ENCODE measurements at places on chromosomes 4 and X.

GRCh38 chr4:165921546-165921945, 48.5 kb downstream of the TLL1 start:
- DNase-seq: no peak

DNA sequence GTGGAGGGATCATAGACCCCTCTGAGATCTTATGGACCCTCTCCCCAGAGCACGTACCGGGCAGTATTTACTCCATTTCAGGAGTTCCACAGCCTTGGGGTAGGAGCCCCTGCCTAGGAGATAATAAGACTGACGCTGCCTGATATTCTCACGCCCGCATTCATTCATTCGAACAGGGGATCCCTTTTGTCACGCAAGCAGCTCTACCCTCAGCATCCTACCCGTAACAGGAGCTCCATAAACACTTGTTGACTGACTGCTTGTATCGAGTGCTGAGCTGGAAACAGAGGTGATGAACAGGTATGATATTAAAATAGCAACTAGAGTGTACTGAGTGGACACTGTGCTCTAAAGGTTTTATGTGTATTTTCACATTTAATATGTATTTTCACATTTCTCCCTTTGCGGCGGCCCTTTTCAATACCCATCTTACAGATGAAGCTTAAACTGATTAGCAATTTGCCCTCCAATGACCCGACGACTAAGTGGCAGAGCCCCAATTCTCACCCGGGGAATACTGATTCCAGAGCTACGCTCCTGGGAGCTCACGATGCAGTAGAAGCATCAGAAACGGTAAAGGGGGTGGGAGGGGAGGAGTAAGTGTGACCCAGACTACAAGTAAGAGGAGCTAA, 888 bp downstream of the RAB28 start:
- peak; percentile 55 for DNase-seq

- DNase-seq: no peak
Measured at GRCh38 chr4:7970361-7970946, 30.8 kb upstream of the AFAP1 start.

- DNase-seq: peak; percentile 74
Measured at GRCh38 chr4:113292371-113293042, 243.1 kb downstream of the ANK2 start.

GRCh38 chr4:38949411-38950051, 81.9 kb downstream of the FAM114A1 start:
- DNase-seq: no peak

GRCh38 chrX:93868289-93868965, 194.4 kb downstream of the FAM133A start:
- no peak for DNase-seq

- DNase-seq: no peak
Measured at GRCh38 chrX:133783274-133783673, 202.1 kb downstream of the GPC3 start.

GRCh38 chr4:76689145-76689817, 208.7 kb downstream of the SOWAHB start:
- peak; percentile 88 for DNase-seq

DNA sequence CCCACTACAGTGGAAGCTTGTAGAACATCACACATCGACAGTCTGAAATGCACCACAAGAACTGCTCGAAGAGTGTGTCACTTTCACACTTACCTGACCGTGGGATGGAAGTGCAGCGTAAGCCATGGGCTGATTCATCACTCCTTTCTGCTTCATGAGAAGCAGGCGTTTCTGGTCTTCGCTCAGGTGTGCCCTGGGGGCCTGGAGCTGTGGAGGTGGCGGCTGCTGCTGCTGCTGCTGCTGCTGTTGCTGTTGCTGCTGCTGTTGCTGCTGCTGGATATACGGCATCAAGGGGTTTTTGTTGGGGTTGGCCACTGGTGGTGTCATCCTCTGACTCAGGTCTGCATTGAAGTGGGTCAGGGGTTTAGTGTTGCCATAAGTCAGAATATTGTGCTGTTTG, 223.6 kb downstream of the MGST2 start:
- DNase-seq: no peak

DNA sequence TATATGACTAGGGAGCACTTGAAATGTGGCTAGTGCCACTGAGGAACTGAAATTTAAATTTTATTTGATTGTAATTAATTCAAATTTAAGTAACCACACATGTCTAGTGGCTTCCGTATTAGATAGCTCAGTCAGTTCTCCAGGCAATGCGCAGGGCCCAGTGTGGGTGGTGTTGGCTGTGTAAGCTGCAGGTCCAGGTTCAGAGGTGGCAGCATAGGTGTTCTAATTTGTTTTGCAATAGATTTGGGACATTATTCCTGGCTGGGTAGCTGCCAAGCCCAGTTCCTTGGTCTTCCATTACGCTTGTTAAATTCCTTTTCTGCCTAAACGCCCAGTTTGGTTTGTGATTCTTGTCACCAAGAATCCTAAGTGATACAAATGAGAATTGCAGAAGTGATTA, 79.5 kb downstream of the FAM184B start:
- DNase-seq: no peak

GRCh38 chr4:48698029-48698971, 81.8 kb downstream of the FRYL start:
- no peak for DNase-seq

DNA sequence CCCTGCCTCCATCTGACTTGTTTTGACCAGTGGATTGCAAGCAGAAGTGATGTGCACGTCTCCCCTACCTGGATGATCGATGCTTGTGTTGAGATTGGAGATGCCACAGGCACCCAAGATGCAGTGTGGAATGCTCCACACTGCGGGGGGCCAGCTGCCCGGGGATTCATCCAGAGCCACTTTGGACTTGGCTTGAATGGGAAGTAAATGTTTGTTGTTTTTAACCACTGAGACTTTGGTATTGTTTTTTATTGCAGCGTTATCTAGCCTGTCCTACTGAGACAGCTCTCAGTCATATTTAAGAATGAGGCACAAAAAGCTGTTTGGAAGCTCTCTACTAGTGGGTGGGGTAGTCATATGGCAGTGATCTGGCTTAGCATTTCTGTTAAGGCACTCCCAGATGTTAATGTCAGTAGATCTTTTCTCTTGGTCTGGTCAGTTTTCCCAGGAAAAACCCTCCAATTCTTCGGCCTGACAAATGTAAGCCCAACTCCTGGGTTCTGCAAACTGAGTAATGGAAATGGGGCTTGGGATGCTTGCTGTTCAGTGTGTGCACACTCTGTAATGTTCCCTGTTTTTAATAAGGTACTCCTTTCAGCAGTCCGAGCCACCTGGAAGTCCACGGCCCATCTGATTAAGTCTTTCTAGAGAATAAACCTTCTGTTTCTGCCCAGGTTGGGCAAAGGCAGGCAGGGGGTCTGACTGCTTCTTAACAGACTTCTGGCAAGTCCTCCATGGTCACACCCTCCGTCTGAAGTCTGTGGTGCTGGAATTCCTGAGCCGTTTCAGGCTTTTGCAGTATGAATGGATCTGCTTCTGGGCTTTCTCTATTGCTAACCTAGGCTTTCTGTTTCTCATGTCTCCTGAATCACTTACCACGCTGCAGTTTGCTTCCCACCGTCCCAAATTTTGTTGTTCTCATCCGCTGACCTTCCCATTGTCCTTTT, 74.8 kb downstream of the WWC2 start:
- no peak for DNase-seq

- DNase-seq: no peak
Measured at GRCh38 chrX:133856819-133857218, 128.6 kb downstream of the GPC3 start.

- DNase-seq: no peak
Measured at GRCh38 chr4:174592985-174593335, 70.7 kb upstream of the HPGD start.

DNA sequence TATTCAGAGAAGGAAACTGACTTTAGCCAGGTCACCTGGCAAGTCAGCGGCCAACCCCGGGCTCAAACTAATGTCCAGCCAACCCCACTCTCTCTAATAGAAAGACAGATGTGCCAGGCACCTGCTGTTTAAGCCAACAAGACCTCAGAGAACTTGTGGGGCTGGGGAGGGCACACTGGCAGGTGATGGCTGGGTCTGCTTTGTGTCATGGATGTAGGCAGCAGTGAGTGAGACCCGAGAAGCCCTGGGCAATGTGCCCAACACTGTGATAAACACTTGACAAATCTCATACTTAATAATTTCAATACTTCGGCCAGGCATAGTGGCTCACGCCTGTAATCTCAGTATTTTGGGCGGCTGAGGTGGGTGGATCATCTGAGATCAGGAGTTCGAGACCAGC, 9.0 kb upstream of the CD99L2 start:
- no peak for DNase-seq

DNA sequence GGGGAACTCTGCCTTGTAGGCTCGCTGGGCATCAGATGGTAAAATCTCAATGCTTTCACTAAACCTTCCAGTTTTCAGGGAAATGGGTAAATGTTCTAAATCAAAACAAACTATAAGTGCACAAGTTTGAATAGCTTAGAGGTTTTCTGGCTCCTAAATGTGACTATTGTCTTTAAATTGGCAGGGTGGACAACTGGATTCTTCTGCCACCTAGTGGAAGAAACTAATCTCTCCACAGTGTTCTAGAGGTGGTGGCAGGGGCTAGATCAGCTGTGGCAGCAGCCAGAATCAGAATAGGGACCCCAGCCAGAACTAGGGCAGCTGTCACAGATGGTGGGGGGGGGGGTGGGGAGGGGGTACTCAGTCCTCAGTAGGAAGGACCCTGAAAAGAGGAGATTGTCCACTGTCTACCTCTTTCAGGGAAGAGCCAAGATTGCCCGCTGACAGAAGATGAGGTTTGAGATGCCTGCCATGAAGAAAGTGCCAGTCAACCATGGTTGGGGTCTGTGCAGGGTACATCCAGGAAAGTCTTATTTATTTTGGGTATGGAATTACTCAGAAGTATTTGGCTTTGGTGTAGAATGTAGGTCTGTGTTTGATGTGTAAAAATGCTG, 201.4 kb downstream of the CCNG2 start:
- no peak for DNase-seq
